Hematopoietic multipotent progenitor cell (in vitro differentiated cells): ENCODE measurements at places on chromosomes 3 and 15. TPM values are rescaled to one million over a fixed set of nuclear protein-coding genes. Genes with fewer than 3 reads are reported as not detected.

The GXYLT2 gene
- 0.27 TPM for total RNA-seq

The MESP1 gene
- 1.3 TPM for total RNA-seq

The ASB14 gene
- total RNA-seq = not detected

The HIGD2B gene
- total RNA-seq = under 0.01 TPM

The FAM107A gene
- total RNA-seq = under 0.01 TPM

The PLOD2 gene
- total RNA-seq = 8.1 TPM

The DCBLD2 gene
- 3.8 TPM for total RNA-seq

DNA sequence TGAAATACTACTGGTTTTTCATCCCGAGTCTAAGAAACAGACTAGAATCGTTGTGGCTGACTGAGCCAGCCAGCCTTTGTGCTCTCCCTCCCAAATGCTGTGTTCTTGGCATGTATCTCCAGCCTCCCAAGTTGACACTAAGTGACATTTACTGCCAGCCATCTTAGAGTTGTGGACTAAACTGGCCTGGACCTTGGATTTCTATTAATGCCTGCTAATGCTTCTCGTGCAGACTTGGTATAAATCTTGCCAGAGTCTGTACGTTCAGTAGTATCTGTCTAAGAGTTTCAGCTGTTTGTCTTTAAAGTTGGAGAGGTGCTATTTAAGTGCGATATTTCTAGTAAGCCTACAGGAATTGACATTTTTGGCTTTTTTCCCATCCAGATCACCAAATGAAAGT lies 166.6 kb upstream of the BHLHE40 start:
- no peak for DNase-seq

GRCh38 chr3:16191591-16191990 lies 17.1 kb downstream of the GALNT15 start:
- DNase-seq = no peak

DNA sequence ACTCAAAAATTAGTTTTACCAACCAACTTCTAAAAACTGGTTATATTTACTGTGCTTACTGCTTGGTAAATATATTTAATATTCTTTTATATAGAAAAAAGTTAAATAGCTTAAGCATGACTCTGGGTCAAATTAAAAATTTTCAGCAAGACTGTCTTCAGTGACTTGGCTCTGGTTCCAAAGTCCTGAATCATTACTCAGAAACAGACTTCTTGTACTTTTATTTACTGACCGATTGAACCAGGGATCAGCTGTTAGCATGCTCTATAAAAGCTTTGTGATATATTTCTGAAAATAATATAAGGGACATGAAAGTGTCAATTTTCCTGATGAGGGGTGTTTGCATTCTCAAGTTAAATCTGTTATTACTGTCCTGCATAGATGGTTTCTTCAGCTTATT lies 164.3 kb downstream of the MCTP2 start:
- DNase-seq = no peak

GRCh38 chr3:154794814-154795445 lies 285.2 kb upstream of the MME start:
- DNase-seq = no peak

GRCh38 chr3:141291559-141292355 lies 60.1 kb downstream of the PXYLP1 start:
- DNase-seq = no peak

DNA sequence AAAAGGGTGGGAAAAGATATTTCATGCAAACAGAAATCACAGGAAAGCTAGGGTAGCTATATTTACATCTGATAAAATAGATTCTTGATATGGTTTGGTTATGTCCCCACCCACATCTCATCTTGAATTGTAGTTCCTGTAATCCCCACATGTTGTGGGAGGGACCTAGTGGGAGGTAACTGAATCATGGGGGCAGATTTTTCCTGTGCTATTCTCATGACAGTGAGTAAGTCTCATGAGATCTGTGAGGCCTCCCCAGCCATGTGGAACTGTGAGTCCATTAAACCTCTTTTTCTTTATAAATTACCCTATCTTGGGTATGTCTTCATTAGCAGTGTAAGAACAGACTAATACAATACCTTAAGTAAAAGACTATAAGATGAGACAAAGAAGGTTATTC lies 558.1 kb downstream of the RSL24D1 start:
- DNase-seq = no peak

GRCh38 chr3:183975981-183976662 lies 41.6 kb downstream of the ABCC5 start:
- DNase-seq = no peak

DNA sequence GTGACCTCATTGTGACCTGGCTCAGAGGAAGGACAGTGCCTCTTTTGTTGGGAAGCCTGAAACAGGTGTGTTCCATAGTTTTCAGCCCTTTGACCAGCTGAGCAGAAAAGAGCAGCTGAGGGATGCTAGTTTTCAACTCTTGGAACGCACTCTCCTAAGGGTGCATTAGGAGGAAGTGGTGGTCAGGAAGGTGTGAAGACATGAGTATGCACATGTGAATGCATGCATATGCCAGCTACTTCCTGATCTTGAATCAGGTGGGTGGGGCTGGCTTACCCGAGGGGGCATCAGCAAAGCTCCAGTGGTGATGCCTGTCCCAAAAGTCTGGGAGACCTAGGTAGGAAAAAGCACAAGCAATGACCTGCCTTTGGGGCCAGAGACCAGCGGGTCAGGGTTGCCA lies 23.3 kb upstream of the CEMIP start:
- no peak for DNase-seq

DNA sequence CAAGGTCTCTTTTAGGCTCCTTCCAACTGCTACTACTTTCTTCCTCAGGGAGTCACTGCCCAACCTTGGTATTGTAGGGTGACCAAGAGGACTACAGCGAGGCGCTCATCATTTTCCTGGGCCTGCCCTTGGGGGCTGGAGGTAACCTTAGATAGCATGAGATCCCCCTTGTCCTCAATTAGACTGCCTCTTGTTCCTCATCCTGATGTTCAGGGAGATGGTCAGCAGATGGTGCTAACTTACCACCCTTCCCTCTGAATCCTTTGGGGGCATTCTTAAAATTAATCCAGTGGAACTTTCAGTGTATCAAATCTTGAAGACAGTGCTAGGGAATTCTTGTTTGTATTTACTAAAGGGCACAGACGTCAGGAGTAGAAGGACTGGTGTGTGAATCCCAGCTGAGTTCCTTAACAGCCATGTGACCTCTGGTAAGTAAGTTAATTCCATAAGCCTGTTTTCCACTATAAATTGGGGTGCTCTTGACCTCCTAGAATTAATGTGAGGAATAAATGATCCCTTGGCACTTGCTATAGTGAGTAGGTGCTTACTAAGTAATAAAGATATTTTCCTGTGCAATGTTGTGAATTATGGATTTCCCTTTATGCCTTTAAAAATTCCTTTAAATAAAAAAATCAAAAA lies 4.1 kb upstream of the CLPX start:
- peak; percentile 60 for DNase-seq

DNA sequence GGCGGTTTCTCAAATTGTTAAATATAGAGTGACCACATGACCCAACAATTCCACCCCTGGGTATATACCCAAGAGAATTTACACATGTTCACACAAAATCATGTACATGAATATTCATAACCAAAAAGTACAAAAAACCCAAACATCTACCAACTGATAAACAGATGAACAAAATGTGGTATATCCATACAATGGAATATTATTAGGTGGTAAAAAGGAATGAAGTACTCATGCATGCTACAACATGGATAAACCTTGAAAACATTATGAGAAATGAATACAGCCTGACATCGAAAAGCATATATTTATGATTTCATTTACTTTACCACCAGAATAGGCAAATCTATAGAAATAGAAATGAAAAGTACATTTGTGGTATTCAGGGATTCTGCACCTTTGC lies 7.4 kb downstream of the PLCB2 start:
- no peak for DNase-seq

GRCh38 chr3:63521657-63522056 lies 130.8 kb upstream of the SNTN start:
- DNase-seq = no peak

GRCh38 chr3:72187131-72187530 lies 402.2 kb upstream of the PROK2 start:
- peak; percentile 26 for DNase-seq

GRCh38 chr3:150319900-150320299 lies 88.2 kb upstream of the TSC22D2 start:
- no peak for DNase-seq

DNA sequence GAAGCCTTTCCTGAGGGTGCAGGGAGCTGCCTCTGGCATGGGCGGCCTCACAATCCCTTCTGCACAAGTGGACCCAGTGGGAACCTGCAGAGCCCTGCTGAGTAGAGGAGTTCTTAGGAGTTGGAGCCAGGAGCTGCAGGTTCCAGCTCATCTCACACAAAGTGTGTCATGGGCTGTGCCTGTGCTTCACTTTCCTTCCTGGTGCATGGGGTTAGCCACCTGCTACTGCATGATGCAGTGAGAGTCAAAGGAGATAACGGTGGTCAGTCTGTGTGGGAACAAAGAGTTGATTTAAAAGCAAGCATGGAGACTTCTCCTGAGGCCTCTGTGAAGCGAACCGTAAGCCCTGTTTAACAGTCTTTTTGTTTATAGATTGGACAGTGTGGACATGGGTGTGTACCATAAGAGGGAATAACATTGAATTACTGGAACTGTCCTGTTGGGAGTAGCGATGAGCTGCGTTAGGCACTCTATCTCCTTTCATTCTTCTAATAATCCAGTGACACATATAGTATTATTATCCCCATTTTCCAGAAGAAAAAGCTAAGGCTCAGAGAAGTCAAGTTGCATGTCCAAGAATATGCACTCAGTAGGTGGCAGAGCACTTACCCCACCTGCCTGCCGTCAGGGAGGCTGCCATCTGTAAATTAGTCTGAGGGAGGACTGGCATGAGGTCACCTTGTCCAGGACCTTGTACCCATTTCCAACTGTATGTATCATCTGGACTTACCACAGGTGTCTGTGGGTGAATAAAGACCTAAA lies 68.7 kb upstream of the PRR23C start:
- no peak for DNase-seq

DNA sequence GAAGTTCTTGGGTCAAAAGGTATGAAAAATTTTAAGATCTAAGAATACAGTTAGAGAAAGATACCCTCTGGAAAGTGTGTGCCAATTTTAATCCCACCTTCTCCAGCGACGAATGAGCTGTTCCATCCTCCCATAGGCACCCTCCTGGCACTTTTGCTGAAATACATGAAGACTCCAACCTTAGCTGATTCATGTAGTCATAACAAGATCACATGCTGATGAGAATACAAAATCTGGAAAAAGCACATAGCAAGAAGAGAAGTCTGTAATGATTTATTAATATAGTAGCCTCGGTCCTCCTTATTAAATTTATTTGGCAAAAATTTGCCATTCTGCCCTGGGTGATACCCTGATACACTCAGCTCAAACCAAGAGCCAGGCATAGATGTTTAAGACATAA lies 88.9 kb downstream of the CCR1 start:
- DNase-seq = no peak

DNA sequence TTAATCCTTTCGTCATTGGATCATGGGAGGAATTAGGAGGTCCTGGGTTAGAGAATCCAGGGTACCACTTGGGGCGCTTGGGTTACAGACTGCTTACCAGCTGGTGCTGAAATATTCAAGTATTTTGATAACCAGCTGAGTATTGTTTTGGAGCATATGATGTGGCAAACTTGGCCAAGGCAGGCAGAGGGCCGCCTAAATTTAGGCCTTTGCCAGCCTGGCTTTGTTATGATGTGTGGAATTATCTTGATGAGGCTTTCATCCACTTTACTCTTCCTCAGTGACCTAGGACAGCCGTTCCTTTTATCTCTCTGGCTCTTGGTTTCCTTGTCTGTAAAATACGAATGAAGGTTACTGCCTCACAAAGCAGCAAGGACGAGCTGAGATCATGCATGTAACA lies 6.9 kb downstream of the COPG1 start:
- DNase-seq = no peak

DNA sequence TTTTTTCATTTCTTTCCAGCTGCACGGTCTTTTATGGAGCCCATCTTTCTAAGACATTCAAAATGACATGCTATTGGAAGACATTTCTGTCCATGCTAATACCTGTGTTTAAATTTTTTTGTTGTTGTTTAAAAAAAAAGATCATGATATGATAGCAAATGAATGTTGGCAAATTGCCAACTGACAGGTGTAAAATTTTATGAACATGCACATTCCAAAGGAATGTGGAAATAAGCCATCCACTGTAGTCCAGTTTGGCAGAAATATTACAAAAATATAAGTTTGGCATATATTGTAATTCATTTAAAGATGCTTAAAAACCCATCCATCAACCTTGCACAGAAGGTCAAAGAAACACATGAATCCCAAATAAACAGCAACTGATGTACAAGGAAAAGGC lies 75.6 kb upstream of the WNT5A start:
- DNase-seq = no peak

- DNase-seq = no peak
These were observed 129.1 kb downstream of the ASB7 start for GRCh38 chr15:100731267-100732152.

- DNase-seq = no peak
These were observed 203.6 kb downstream of the EDEM1 start for GRCh38 chr3:5390936-5391625.
